ENCODE measurements at places on chromosomes 4 and X.

- DNase-seq: no peak
These were observed 27.0 kb upstream of the NMU start for GRCh38 chr4:55663145-55663544.

DNA sequence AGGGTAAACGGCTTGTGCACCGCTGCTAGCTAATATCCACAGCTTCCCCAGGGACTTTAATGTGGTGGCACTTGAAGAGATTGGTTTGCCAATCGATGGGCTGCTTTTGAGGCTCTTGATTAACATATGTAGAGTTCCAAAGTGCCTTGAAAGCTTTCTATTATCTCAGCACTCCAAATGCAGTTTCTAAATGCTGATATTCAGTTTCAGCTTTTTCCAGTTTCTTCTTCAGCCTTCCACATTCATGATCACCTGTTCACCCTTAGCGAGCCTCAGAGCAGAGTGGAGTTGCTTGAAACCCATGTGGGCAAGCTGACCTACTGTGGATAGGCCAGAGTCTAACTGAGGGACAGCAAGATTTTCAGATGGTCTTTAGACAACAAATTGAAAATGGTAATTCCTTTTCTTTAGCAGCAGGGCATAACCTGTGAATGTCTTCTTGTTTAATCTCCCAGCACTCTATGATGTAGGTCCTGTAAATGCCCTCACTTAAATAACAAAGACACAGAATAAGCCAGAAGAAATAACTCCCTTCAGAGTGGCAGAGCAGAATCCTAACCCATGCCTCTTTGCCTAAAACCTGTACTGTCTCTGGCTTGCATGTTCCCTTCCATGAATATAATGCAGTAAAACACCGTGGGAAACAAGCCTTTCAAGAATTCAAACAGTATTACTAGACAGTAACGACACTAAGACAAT is 99.8 kb downstream of the TSPAN5 start:
- no peak for DNase-seq

DNA sequence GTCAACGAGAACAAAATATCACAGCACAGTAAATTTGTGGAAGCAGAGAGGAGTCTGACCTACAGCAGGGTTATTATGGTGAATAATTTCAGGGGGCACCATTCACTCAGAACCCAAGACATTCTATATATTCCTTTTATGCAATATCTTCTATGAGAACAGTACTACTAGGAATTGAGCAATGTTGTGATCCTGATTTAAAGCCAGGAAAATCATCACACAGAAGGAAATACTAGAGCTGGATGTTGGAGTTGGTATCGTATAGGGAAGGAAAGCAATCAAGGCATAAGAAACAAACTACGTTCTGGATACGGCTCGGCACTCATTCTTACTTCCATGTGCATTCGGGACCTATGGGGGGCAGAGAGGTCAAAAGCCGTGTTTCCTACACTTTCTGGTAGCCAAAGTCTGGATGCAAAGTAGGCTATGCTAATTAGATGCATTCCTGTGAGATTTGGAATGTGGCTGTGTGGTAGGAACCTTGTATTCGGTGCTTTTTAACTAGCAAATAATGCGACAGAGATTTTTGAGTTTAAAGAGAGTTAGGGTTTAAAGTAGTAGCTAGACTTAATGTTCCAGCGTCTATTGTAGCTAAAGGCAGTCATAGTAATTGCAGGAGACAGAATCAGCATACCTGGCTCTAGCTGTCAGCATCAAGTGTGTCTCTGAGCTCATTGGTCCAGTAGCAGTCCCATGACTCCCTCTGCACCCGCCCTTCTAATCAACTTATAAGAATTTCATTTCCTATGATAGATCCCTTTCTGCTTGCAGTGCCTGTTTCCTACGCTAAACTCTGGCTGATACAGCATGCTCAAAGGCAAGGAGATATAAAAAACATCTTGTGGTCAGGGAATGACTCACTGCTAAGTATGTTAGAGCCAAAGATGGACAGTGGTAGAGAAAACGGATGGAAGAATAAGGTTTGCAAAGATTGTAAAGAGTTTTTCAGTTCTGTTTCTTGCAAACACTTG is 43.3 kb upstream of the PDGFC start:
- no peak for DNase-seq

DNA sequence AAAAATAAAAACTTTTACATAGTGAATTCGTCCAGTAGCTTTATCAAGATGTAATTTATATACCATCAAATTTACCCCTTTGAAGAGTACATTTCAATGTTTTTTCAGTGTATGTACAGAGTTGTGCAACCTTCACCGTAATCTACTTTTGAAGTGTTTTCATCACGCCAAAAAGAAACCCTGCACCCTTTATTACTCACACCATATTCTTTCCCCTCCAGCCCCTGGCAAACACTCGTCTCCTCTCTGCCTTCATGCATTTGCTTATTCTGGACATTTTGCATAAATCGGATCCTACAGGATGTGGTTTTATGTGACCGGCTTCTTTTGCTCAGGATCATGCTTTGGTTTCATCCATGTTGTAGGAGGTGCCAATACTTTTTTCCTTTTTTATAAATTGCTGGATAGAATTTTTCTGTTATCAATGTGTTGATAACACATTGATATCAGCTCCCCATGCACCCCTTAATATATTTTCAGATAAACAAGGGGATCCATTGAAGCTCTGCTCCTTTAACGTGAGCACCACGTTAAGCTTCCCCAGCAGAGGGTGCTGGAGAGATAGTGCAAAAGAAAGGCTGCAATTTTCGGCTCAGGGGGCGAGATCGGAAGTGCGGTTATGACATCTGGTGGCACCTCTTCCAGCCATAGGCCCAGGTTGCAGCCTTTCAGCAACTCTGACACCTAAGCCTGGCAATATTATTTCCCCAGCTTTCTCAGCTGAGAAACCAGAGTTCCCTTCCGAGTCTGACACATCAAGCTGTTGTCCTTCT is 100.1 kb upstream of the VCX3B start:
- DNase-seq: no peak

DNA sequence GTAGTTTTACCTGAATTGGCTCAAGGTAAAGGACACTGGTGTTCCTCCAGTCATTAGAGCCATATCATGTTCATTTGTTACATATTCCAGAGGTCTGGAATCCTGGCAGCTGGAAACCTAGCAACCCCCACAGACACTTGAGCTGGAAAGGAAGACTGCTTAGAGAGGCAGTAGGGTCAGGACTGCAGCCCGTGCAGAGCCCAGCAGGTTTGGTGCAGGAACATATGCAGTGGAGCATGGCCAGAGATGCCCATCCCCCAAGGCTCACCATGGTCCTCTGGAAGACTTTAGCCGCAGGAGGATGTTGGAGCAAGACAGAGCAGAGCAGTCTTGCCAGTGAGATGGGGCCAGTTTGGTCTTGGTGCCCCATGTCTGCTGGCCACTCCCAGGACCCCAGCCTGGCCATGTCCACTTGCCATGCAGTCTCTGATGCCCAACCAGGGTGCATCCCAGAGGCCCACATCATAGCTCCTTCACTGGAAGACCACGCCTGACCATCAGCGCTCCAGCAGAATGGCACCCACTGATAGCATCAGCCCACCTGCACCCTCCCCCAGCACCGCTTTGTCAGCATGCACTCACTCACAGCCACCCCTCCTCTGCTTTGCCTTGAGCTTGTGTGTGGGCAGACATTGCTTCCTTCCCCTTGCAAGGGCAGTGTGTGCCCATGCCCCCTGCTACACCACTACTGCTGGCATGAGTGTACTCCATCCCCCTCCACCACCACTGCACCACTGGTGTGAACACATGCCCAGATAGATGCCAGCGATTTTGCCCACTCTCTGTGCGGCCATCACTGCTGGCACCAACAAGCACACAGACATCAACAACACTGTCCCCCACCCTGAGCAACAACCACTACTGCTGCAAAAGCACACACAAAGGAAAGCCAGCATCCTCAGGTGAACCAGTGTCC is 190.3 kb upstream of the SPOCK3 start:
- DNase-seq: no peak

DNA sequence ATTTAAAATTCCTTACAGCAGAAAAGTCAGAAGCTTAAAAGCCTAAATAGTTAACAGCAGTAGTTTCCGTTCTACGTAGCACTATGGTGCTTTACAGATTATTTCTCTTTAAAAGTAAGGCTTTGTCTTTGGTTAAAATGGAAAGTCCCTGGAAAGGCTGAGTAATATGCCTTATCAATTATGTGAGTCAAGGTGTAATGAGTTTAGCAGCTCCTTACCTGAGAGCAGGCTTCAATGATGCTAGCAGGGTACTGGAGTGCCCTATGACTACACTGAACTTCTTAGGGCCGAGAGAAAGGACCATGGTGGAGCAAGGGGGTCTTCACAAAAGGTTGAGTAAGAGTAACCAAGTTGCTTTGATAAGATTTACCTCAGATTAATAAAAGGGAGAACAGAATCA is 12.6 kb upstream of the NKX6-1 start:
- DNase-seq: no peak

DNA sequence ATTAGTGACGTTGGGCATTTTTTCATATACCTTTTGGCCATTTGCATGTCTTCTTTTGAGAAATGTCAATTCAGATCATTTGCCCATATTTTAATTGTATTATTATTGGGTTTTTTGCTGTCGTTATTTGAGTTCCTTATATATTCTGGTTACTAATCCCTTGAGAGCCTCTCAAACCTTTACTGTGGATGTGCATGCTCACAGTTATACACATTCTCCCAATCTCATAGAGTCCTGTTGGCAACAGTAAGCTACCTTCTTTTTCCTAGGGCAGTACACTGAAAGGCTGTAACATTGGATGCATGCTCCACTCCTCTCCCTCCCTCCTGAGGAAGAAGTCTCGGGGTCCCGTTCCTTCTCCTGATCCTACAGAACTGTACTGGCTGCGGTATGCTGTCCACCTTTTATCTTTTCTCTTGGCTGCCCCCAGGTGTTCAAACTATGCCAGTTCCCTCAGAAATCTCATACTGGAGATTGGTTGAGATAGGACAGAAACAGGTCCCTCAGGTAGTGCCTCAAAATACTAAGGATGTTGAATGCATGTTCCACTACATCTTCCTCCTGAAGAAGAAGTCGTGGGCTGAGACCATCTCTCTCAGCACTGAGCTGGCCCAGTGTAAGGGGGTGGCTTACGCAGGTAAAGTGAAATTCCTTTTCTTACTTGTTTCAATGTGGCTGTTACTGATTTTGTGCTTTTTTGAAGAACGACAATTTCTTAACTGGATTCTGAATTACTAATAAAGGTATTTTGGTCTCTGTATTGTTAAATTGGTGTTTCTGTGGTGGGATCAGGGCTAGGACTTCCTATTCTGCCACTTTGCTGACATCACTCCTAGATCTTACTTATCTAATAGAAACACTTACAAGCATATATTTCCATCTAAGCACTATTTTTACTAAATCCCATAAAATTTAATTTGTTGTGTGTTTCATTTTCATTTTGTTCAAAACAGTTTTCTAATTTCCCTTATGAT is 145.4 kb upstream of the HUWE1 start:
- no peak for DNase-seq

- peak; percentile 74 for DNase-seq
These were observed 133.0 kb downstream of the MAD2L1 start for GRCh38 chr4:119933606-119934005.

DNA sequence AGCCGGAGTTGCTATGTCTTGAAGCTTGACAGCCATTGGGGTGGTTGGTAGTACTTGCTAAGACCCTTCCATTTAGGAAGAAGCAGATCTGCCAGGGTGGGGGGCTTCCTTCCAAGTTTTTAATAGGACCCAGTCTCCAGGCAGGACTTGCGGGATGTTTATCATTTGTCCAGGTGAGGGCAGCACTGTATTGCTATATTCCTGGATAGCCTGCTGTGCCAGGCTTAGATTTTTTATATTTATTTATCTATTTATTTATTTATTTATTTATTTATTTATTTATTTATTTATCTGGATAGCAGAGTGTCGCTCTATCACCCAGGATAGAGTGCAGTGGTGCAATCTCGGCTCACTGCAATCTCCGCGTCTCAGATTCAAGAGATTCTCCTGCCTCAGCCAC is 87.4 kb upstream of the CT45A1 start:
- no peak for DNase-seq

GRCh38 chr4:16461362-16461761 is 235.1 kb upstream of the TAPT1 start:
- no peak for DNase-seq

DNA sequence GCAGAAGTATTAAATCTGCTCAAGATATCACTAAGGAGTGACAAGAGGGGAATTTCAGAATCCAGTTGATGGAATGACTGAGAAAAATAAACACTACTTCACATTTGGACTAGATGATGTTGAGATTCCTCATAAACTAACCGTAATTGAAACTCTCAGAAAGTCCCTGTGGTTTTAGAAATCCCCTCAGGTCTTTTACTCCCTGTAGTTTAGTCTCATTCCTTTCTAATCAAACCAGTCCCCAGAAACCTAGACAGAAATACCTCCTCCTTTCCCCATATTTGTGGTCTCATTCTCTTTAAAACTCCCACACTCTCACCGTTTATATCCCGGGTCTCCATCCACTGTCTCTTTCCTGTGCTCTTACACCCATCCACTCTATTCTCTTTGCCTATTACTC is 15.0 kb upstream of the TLR1 start:
- DNase-seq: no peak

GRCh38 chr4:76882630-76883029 is 15.3 kb downstream of the SOWAHB start:
- no peak for DNase-seq

DNA sequence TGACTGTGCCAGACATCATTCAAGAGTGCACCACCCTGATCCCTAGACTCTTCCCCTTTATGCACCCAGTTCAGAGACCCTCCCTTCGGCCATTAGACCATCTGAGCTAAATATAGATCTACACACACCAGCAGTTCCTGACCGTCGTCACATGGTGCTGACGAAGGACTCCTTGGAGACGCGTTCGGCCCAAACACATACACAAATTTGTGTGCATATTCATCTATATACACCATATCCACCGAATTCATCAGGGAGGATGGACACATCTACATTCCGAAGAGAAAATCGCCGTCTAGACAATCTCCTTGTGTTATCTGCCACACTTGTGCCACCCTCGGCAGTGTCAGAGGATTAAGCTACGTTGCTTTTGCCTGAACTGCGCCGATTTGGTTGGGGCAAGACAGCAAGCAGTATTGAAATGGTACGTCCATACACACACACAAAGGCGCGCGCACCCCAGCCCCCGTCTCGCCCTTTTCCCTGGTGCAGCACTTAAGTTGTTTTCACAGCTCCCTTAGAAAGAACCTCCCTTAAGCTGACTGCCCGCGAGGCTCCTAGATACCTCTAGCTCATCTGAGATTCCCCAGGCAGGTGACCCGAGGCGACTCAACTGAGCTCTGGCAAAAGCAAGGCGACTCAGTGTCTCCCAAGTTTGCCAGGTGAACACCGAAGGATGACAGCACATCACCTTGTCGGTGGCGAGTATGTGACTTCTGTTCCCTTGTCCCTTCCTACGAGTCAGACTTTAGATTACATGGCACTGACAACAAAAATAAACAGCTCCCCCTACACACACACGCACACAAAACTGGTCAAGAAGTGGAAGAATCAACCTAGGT is 1.0 kb downstream of the RASGEF1B start:
- no peak for DNase-seq

DNA sequence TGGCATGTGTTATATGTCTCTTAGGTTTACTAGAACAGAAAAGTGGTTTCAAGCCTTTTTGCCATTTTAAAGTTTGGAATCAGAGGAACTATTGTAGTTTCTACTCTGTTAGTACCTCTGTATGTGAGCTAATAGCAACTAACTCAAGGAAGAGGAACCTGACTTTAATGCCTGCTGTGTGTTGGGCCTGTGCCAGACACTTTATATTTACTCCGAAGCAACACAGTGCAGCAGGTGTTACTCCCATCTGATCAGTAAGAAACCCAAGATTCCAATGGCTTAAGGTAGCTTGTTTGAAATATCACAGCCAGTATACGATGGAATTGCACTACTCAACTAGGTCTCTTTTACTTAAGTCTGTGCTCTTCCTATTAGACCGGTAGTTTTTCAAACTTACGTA is 79.2 kb downstream of the USP9X start:
- no peak for DNase-seq

GRCh38 chr4:66633477-66633876 is 911.8 kb downstream of the CENPC start:
- no peak for DNase-seq
